Activated gamma-delta T cell treated with anti-CD3 and anti-CD28 coated beads, Interleukin-2, amount 50 U/mL, for 16 hours (primary cell): ENCODE measurements at places on chromosomes 6 and 20.

GRCh38 chr20:16003310-16003709 is 569.9 kb downstream of the KIF16B start:
- DNase-seq: no peak

DNA sequence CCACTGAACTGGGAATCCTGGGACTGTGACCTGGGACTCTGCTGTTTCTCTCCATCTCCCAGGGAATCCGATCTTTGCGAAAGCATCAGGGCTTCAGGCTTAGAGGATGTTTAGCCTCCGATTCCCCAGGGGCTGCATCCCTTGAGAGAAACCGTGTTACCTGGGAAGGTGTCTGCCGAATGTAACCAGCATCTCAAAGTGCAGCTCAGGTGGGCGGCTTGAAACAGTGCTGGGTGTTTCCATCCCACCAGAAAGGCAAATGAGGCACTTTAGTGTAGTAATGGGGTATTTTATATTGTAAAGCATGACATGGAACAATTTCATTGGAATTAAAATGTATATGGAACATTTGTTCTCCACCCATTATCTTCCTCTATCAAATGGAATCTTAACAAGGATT is 15.2 kb downstream of the CDH4 start:
- no peak for DNase-seq

DNA sequence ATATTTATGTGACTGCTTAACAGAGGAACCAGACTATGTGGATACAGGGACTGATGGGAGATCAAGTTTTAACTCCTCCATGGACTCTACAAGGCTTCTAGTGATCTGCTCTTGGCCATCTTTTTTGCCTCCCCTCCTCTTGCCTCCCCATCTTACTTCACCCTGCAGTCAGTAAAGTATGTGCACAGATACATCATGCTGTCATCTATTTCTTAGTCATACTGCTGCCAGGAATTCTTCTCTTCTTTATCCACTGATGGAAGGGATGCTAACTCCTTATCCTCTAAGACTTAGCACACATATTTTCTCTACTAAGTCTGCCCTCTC is 27.6 kb upstream of the FAM83C start:
- DNase-seq: no peak

- no peak for DNase-seq
These were observed 17.6 kb upstream of the COL12A1 start for GRCh38 chr6:75223428-75223827.

DNA sequence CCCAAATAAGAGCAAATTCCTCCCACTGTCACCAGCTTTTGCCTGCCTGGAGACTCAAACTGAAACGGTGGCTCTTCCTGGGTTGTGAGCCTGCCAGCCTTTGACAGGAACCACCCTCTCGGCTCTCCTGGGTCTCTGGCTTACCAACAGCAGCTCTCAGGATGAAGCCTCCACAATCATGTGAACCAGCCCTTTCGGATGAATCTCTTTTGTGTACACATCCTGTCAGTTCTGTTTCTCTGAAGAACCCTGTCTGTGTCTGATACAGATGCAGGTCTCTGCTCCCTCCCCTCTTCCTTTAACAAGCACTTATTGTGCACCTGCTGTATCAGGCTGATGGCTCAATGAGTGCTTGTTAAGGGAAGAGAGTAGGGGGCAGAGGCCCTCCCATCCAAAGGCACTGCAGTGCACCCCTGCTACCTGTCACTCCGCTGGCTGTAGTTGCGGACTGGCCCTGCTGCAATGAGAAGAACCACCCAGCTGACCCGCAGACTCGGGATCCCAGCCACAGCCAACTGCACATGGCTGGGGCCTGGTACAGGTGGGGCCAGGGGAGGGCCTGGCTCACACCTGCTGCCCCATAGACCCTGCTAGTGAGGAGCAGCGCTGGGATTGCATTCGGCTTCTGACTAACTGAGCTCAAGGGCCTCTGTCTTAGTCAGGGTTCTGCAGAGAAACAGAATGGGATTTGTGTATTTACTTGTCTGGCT is 120.1 kb upstream of the PMEPA1 start:
- DNase-seq: no peak

- DNase-seq: no peak
These were observed 170.8 kb downstream of the PDE7B start for GRCh38 chr6:136022224-136022874.

DNA sequence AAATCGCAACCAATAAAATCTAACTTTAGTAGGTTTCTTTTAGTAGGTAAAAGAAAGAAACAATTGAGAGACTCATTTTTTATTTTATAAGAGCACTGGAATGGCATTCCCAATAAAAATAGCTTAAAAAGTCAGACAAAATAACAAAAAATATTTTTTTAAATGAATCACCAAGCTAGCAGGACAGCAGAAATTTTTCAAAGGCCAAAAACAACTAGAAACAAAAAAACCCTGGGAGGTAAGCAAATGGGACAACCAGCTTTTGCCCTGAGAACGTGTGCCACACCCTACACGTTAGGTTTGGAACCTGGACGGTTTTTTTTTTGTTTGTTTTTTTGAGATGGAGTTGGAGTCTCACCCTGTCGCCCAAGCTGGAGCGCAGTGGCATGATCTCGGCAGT is 19.6 kb downstream of the GPLD1 start:
- DNase-seq: no peak

GRCh38 chr6:148497257-148497656 is 154.6 kb downstream of the SASH1 start:
- no peak for DNase-seq

GRCh38 chr6:160028487-160029275 is 59.8 kb downstream of the IGF2R start:
- DNase-seq: no peak

- no peak for DNase-seq
These were observed 49.9 kb downstream of the EZR start for GRCh38 chr6:158769234-158769770.

DNA sequence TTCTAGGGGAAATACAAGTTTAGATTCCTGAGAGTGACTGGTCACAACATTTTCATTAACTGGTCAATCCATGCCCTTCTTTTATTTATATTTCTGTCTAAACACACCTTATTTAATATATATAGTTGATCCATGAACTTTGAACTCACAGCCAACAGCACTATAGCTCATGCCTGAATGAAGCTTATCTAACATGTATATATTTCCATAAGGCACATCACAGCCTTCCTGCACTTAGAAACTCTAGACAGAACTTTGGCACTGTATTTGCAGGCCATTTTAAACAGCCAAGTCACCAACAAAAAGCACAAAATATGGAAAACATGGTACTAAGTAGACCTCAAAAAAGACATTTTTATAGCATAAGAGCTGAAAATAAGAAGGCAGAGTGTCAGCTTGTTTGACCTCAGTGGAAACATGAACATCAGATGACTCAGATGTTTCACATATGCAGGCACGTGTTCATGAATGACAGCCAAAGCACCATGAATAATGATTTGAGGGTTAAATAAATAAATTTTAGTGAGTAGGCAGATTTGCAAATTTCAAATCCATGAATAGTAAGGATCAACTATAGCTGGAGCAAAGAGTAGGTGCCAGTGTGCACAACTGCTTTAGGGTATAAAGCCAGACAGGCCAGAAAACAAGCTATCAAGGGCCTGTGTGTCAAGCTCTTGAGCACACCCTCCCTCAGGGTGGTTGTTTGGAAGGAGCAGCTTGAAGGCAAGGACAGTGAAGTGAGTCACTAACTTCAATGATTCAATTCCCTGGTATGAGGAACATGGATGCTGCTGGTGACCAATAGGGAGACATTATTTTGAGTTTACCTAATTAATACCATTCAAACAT is 88.9 kb upstream of the NT5E start:
- no peak for DNase-seq

DNA sequence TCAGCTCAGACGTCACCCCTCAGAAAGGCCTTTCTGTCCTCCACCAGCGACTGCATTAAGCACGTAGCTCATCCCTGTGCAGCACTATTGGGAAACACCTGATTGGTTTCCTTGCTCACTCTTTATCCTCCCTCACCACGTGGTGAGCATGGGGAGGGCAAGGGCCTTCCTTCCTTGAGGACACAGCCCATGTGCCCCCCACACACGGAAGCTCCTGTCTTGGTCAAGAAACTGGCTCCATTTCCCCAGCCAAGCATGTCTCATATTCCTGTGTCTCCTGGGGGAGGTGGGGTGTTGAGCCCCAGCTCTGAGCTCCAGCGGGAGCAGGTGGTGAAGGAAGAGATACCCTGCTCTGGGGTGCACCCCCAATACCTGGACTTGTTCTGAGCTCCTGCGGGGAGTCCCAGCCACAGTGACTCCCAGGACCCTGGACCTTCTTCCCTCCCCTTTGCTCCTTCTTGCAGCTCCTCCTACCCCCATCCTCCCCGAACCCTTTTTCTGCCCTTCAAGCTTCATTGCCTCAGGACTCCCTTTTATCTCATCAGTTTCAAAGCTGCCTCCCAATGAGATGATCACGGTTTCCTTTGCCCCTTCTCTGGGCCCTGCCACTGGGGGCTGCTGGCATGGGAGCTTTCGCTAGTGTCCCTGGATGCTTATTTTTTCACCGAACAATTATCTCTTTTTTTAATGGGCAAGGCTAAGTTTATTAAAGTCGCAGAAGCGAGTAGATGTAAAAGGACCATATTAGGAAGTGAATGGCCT is 230.1 kb downstream of the TFAP2C start:
- no peak for DNase-seq

DNA sequence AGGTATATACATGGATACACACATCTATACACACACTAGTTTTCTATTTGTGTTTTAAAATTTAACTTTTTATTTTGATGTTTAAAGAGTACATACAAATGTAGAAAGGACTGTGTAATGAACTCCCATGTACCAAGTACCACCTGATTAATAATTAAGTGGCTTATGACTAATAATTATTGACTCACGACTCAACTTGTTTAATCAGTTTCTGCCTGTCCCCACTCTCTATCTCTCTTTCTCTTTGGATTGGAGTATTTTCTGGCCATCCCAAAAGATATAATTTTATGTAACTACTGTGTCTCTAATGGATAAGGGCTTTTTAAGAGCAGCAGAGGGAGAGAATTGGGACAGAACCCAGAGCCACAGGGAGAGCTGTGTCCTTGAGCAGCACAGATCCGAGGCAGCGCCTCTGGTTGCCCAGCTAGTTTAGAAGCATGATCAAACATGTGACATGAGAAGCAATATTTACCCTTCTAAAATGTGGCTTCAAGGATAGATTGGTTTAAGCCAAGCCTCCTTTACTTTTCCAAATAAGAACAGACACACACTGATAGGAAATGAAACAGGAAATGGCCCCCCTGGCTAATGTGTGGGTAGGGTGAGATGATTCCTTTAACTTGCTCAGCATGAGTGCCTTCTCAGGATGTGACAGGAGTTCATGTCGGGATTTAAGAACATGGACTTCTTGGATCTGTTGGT is 81.0 kb downstream of the ERMARD start:
- DNase-seq: no peak

DNA sequence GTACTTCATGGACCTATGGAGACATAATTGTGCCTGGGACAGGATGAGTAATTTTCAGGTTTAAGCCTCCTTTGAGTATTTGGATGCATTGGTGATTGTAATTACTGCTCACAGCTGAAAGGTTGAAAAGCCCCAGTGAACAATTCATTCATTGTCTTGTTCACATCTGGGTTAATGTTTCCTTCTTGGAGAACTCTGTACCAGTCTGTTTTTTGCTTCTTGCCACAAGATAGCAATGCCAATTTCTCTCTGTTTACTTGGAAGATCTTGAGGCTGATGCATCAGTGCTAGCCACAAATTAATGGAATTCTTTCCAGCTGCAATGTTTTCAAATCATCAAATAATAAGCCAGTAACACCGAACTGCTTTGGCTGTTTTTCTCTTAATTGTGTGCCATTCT is 207.8 kb downstream of the BMP2 start:
- DNase-seq: no peak

GRCh38 chr6:35719830-35720733 is 16.8 kb upstream of the ARMC12 start:
- DNase-seq: no peak

DNA sequence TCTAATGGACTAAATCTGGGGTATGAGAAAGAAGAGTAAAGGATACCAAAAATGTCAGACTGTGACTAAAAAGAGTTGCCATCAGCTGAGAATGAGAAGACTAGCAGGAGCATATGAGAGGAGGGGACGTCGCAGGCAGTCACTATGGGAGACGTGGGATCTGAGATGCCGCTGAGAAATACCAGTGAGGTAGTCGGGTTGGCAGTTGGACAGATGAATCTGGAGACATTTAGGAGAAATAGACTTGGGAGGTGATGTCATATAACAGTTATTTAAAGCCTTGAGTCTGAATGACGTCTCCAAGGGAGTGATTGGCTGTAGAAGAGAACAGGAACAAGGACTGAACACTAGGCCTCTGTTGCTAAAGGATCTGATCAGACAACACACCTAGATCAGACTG is 51.5 kb upstream of the TRIM26 start:
- DNase-seq: no peak

DNA sequence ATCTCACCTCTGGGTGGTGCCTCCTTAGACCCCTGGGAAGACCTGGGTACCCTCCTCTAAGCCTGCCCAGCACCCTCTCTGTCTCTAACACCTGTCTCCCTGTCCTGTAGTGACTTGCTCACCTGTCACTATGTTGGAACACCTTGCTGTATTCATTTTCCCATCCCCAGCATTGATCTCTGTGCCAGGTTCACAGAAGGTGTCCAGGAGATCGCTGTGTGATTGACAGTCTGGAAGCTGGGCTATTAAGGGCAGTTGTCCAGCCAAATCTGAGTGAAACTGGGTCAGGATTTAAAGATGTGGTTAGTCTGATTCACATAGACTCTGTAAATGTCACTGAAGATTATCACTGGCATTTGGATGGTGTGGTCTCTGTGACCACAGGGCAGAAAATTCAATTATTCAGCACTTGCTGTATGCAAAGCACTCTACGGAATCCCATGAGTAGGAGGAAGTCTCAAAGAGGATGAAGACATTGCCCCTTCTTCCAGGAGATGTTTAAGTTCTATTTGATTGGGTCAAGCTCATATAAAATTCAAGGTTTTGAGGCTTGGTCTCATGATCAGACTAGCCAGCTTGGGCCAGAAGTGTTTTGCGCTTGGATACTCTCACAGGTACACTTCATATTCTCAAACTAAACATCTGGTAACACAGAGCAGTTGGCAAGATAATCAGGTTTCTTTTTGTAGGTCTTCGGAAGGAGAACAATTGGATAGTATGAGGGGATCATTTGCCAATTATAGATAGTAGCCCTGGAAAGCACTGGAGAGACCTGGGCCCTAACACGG is 57.8 kb upstream of the TAGAP start:
- DNase-seq: no peak

GRCh38 chr6:41747256-41748101 is at the start of gene PGC:
Gene PGC, minus strand, starts transcription at chr6:41747397. Its CDS starts 63 bp downstream, at chr6:41747334.
- no peak for DNase-seq

- no peak for DNase-seq
These were observed 3.3 kb upstream of the LRRN4 start for GRCh38 chr20:6057139-6057538.

DNA sequence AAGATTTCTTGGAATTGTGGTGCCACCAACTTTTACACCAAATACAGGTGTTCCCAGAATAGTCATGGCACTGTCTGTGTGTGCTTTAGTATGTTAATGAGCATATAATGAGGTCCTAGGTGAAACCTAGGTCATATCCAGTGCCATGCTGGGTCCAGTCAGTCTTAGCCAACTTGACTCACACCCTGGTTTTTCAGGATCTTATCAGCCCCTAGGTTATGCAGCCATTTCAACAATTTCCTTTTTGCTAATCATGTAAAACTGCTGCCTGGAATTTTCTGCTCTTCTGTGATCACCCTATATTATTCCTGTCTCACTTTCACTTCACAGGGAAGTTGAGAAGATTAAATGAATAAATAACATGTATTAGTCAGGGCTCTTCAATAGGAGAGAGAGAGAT is 23.7 kb downstream of the SDHAF4 start:
- no peak for DNase-seq

- DNase-seq: no peak
These were observed 531.1 kb downstream of the LMBRD1 start for GRCh38 chr6:69265706-69266105.

- DNase-seq: no peak
These were observed 1.3 kb downstream of the BLCAP start for GRCh38 chr20:37526238-37526838.
